ENCODE measurements at places on chromosomes 1 and 21.

- DNase-seq = no peak
Measured at GRCh38 chr1:28796352-28797211, 15.4 kb upstream of the OPRD1 start.

- DNase-seq = no peak
Measured at GRCh38 chr21:42989816-42990650, 15.7 kb downstream of the PKNOX1 start.

- DNase-seq = no peak
Measured at GRCh38 chr1:230381049-230381467, 45.1 kb downstream of the PGBD5 start.

- no peak for DNase-seq
Measured at GRCh38 chr1:26017606-26018005, 4.0 kb upstream of the EXTL1 start.

- DNase-seq = no peak
Measured at GRCh38 chr1:163877016-163877415, 555.3 kb downstream of the NUF2 start.

DNA sequence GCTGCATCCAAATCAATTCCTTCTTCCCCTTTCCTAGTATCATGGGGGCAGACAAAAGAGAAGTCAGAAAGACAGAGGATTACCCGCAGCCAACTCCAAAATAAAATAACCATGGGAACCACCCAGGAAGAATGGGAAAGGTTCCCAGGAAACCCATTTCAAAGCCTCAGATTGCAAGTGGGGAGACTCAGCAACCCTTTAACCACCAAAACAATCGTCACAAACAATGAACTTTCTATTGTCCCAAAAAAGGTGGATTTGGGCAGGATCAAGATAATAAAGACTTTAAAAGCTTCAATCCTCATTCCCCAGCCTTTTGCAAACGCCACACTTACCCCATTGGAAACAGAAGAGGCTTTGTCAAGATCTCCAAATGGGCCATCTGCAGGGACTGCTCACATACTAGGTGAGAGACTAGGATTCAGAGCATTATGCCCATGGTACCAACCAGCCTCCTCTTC lies 5.1 kb downstream of the TIAM1 start:
- no peak for DNase-seq

- no peak for DNase-seq
Measured at GRCh38 chr1:119787776-119788175, 19.1 kb upstream of the HMGCS2 start.
